NCI-H1048 (cell line): ENCODE measurements at places on chromosomes 3 and 15.

GRCh38 chr15:64997745-64998375, 8.1 kb upstream of the SPG21 start:
- DNase-seq, result no peak

- no peak for DNase-seq
Observed at GRCh38 chr3:5165698-5166097, 21.8 kb upstream of the EDEM1 start.

- no peak for DNase-seq
Observed at GRCh38 chr3:160200353-160200752, 24.9 kb upstream of the C3orf80 start.

- no peak for DNase-seq
Observed at GRCh38 chr3:52671676-52672075, 14.0 kb downstream of the PBRM1 start.

- no peak for DNase-seq
Observed at GRCh38 chr15:69664572-69665571, 212.3 kb downstream of the RPLP1 start.

- DNase-seq, result no peak
Observed at GRCh38 chr3:99487894-99488293, 150.5 kb upstream of the COL8A1 start.

DNA sequence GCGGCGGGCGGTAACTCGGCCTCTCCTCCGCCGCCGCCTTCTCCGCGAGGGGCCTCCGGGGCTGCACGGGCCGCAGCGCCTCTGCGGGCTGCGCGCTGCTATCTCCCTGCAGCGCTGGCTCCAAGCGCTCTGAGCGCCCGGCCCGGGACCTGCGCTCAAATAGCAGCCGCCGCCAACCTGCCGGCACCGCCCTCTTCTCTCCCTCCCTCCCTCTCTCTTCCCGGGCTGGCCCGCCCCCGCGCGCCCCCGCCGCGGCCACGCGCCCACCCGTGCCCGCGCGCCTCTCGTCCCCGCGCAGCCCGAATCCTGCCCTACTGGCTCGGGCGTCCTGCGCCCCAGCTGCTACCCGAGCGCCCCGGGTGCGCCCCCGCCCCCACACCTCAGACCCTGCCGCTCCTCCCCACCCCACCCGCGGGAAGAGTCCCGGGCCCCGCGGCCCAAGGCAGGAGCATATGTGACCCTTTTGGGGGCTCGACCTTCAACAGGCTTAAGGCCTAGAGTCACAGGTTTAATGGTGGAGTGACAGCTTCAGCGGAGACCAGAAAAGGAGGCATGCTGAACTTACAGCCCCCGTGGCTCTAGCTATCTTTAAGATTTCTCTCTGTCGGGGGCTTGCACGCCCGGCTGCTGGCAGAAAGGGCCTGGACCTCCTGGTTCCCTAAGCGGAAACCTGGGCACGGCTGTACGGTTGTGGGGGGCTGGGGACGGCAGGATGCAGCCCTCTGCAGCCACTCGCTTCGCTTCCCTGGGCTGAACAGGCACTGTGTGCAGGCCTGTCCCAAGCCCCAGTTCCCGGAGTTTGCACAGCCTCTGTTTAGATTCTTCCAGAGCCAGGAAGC, at the start of gene CACNA2D2:
Gene CACNA2D2 (minus strand): TSS at position 131 of the 839 bp plus-strand sequence. CDS start 211 bp downstream, outside the sequence.
- no peak for DNase-seq

GRCh38 chr15:83166218-83166617, 41.4 kb downstream of the HDGFL3 start:
- DNase-seq, result no peak

GRCh38 chr3:14418296-14419250, 16.2 kb downstream of the SLC6A6 start:
- DNase-seq, result no peak

DNA sequence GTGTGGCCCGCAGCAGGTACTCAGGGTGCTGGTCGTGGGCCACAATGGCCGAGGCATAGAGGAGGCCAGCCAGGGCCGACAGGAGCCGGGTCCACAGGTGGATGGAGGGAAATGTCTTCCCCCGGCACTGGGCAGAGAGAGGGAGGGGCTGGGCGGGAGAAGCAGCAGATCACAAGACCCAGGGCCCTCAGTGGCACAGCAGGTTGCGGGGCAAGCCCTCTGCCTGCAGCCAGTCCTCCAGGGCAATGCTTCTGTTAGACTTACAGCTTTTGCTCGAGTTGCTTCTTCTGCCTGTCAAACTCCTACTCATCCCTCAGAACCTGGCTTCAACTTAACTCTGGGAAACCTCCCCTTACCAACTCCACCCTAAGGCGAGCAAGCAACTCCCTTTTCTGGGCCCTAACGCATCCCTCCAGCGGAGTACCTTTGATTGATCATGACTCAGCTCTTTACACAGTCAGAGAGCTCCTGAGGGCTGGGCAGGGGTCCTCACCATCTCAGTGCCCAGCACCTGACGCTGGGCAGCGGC, 16.0 kb downstream of the TMEM44 start:
- DNase-seq, result no peak

GRCh38 chr15:73796331-73796831, 43.2 kb upstream of the INSYN1 start:
- DNase-seq, result no peak

GRCh38 chr3:52213901-52214300, 11.5 kb downstream of the TLR9 start:
- no peak for DNase-seq

GRCh38 chr3:11641316-11641682, 2.4 kb downstream of the VGLL4 start:
- no peak for DNase-seq

DNA sequence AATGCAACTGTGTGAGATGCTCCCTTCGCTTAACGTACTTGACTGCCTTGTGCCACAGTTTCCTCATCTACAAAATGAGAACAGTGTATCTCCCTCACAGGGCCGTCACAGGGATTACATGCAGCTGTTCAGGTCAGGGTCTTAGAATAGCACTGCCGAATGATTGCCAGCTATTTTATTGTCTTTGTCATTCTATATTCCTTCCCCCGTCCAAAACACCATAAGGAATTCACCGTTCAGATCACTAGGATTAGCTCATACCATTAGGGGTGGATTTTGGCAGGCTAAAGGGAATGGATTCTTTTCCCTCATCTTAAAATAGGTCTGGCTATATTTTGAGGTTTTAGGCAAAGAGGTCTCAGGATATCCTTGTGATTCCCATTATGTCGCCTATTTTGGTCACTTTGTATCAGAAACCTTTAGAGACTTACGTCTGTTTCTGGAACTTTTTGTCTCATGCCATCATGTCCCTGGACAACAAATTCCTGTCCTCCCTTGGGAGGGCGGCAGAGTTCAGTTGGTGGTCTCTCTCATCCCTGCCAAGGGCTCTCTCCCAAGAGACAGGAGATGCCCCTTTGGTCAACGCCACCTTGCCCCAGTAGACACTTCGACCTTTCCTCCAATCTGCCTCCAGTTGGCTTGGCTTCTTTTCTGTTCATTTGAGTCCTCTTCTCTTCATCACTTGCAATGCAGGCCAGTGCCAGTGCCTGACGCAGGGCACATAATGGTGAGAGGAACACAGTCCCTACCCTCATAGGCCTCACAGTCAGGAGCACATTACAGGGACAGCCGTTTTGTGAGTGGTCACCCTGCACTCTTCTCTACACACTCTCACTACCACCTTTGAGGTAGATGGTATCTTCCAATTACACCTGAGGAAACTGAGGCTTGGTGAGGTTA, 171.6 kb upstream of the BHLHE40 start:
- no peak for DNase-seq

GRCh38 chr3:138078901-138079344, 36.5 kb downstream of the DZIP1L start:
- DNase-seq, result no peak

DNA sequence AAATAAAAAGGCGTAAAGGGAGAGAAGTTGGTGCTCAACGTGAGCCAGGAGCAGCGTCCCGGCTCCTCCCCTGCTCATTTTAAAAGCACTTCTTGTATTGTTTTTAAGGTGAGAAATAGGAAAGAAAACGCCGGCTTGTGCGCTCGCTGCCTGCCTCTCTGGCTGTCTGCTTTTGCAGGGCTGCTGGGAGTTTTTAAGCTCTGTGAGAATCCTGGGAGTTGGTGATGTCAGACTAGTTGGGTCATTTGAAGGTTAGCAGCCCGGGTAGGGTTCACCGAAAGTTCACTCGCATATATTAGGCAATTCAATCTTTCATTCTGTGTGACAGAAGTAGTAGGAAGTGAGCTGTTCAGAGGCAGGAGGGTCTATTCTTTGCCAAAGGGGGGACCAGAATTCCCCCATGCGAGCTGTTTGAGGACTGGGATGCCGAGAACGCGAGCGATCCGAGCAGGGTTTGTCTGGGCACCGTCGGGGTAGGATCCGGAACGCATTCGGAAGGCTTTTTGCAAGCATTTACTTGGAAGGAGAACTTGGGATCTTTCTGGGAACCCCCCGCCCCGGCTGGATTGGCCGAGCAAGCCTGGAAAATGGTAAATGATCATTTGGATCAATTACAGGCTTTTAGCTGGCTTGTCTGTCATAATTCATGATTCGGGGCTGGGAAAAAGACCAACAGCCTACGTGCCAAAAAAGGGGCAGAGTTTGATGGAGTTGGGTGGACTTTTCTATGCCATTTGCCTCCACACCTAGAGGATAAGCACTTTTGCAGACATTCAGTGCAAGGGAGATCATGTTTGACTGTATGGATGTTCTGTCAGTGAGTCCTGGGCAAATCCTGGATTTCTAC, at the start of gene RARB:
Gene RARB (plus strand): TSS at position 322 of the 847 bp plus-strand sequence. CDS start 469 bp downstream, at position 791.
- no peak for DNase-seq

DNA sequence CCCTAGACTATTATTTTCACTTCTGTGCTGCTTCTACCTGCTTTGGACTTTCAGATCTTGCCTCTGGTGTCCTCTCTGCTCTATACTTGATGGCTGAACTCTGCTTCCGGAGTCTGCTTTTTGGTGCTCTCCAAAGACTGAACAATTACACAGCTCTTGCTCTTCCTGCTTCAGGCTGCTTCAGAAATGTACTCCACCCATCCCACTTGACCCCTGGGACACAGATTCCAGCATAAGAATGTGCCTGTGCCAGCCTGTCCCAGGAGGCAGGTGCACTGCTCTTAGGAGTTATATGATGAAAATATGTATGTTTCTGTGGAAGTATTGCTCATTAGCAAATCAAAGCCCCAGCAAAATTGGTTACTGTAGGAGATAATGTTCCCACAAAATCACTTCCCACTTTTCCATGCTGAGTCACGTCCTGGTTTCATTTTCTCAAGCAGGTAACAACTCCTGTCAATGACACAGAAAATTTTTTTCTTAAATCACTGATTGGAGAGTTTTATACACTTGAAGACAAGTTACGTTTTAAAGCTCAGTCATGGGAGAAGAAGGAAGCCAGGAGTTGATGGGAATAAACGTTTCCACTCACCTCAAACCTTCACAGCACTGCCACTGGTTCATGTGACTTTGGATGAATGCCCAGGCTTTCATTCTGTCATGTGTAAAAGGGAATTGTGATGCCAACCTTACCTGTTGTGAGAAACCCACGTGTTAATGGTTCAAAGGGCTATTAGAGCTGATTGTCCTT, 239.4 kb upstream of the ZPLD1 start:
- no peak for DNase-seq

GRCh38 chr15:92407916-92408315, 14.2 kb downstream of the ST8SIA2 start:
- no peak for DNase-seq

- no peak for DNase-seq
Observed at GRCh38 chr3:82085356-82085755, 323.9 kb upstream of the GBE1 start.

DNA sequence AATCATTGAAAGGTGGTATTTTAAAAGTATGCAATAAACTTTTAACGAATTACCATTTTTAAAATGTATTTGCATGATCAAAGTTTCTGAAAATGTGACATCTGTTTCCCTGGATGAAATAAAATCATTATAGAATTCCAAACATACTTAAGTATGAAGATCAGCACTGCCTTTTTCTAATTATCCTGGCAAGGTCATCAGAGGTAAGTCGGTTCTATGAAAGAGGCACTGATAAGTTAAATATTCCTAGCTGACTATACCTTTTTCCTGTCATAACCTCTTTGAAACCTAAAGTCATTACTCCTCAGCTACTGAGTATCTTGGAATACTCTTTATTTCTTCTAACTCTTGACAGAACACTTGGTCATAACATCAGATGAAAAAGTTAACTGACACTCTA, 406.1 kb upstream of the ALCAM start:
- DNase-seq, result no peak

DNA sequence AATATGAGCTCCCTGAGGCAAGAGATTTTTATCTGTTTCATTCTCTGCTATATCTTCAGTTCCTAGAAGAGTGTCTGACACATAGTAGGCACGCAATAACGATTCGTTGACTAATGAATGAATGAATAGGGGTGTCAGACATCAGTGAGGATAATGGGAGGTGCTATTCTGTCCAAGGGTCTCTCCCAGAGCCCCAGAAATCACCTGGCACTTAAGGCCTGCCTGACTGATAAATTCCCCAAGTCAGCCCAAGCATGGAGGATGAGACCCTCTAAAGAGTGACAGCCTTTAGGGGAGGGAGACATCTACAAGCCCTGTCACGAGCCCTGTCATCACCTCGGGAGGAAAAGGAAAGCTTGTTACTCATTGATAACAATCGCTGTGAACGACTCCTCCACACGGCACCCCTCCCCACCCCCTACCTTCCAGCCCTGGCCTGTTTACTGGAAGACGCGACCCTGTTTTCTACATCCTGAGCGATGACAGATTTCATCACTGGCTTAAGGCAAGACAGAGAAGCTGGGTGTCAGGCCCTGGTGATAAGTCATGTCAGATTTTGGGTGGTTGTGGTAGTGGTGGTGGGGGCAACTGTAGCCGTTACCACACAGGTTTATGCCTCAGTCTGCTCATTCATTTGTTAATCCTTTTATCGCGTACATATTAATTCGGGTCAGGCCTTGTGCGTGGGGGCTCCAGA, 23.1 kb downstream of the BHLHE40 start:
- no peak for DNase-seq

- no peak for DNase-seq
Observed at GRCh38 chr3:138047596-138048158, 37.7 kb downstream of the CLDN18 start.

- no peak for DNase-seq
Observed at GRCh38 chr3:162626172-162626571, 1129.6 kb downstream of the OTOL1 start.

DNA sequence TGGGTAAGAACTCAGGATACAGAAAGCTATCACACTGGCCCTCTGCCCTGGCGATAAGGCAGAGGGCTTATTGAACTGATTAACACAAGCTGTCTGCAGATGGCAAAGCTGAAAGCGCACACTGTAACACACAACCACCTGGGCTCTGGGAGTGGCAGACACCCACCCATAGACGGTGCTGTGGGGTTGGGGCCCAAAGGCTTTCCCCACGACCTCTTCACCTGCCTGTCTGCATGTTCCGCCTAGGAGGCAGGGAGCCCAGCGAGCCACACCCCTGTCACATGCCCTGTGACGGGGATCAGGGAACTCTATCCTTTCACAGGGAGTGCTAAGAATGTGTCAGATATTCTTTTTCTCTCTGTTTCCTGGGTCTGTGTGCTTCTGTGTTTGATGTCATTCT, 12.1 kb upstream of the TFG start:
- no peak for DNase-seq

- no peak for DNase-seq
Observed at GRCh38 chr3:8494327-8494726, 7.3 kb upstream of the LMCD1 start.
